ENCODE measurements at places on chromosomes 2 and 18. TPM values are rescaled to one million over a fixed set of nuclear protein-coding genes. Genes with fewer than 3 reads are reported as not detected.

- H3K36me3 ChIP-seq = no peaks in the 10 kb centered on the region
- H3K27me3 ChIP-seq = peaks cover 2% of the 10 kb centered on the region
- H3K27ac ChIP-seq = no peak overlapping the region
- H3K4me3 ChIP-seq = no peak overlapping the region
- H3K4me1 ChIP-seq = no peaks in the 10 kb centered on the region
Observed at GRCh38 chr2:65489269-65489668, 56.9 kb upstream of the SPRED2 start.

Gene PAX3
- total RNA-seq = not detected

Gene ALPG
- total RNA-seq = not detected

GRCh38 chr2:150885236-150885635, 376.4 kb downstream of the RBM43 start:
- no peak for DNase-seq
- no peaks in the 10 kb centered on the region for H3K27me3 ChIP-seq
- H3K4me3 ChIP-seq = no peak overlapping the region
- H3K36me3 ChIP-seq = no peaks in the 10 kb centered on the region

- H3K27ac ChIP-seq = no peak overlapping the region
- H3K27me3 ChIP-seq = no peaks in the 10 kb centered on the region
- H3K36me3 ChIP-seq = no peaks in the 10 kb centered on the region
- no peak for DNase-seq
- no peak overlapping the region for H3K4me3 ChIP-seq
- H3K4me1 ChIP-seq = no peaks in the 10 kb centered on the region
Observed at GRCh38 chr2:192877159-192877558, 682.4 kb upstream of the TMEFF2 start.

- no peak overlapping the region for H3K4me3 ChIP-seq
- H3K36me3 ChIP-seq = peaks cover 4% of the 10 kb centered on the region
- no peaks in the 10 kb centered on the region for H3K4me1 ChIP-seq
- no peak overlapping the region for H3K27ac ChIP-seq
- H3K27me3 ChIP-seq = peaks cover 14% of the 10 kb centered on the region
- DNase-seq = no peak
Observed at GRCh38 chr2:168475636-168476035, 19.6 kb downstream of the CERS6 start.

GRCh38 chr2:159214325-159214865, 72.1 kb downstream of the WDSUB1 start:
- no peak overlapping the region for H3K4me3 ChIP-seq
- no peak for DNase-seq
- no peaks in the 10 kb centered on the region for H3K36me3 ChIP-seq
- no peak overlapping the region for H3K27ac ChIP-seq

DNA sequence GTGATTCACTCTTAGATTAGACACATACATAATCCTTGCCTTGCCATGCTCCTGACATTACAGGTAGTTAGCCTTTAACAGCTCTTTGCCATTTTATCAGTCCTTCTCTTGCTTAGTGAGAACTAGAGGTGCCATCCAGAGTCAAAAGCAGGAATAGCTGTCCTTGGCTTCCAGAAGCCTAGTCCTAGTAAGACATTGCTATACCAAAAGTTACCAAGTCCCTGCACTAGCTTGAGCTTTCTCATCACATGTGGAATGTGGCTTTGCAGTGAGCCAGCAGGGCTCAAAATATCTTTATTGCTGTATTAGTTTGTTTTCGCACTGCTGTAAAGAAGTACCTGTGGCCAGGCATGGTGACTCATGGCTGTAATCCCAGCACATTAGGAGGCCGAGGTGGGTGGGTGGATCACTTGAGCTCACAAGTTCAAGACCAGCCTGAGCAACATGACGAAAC, 104.7 kb upstream of the NOSTRIN start:
- H3K4me1 ChIP-seq = no peaks in the 10 kb centered on the region
- no peaks in the 10 kb centered on the region for H3K27me3 ChIP-seq
- no peak overlapping the region for H3K27ac ChIP-seq
- no peak for DNase-seq

DNA sequence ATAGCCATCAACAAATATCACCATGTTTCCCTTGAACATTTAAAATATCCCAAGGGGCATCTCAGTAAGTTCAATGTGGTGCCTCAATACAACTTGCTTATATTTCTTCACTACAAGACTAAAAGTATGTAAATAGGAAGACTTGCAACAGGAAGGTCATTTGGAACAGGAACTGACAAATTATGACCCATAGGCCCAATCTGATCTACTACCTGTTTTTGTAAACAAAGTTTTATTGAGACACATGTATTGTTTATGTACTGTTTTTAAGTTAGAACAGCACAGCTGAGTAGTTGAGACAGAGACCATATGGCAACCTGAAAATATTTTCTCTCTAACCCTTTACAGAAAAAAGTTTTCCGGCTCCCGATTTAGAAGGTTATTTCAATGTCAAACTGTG, 154.8 kb upstream of the TFPI start:
- DNase-seq = no peak
- H3K27me3 ChIP-seq = no peaks in the 10 kb centered on the region
- H3K4me3 ChIP-seq = no peak overlapping the region
- H3K36me3 ChIP-seq = no peaks in the 10 kb centered on the region
- no peak overlapping the region for H3K27ac ChIP-seq
- no peaks in the 10 kb centered on the region for H3K4me1 ChIP-seq

Gene TUBB6
- total RNA-seq = 14.7 TPM

Gene ANKRD62
- not detected for total RNA-seq

GRCh38 chr2:193315428-193316091, 1120.8 kb upstream of the TMEFF2 start:
- H3K4me3 ChIP-seq = no peak overlapping the region
- H3K27ac ChIP-seq = no peak overlapping the region
- no peak for DNase-seq

Gene AKAIN1
- total RNA-seq = not detected

- no peak overlapping the region for H3K4me3 ChIP-seq
- H3K27ac ChIP-seq = no peak overlapping the region
- H3K4me1 ChIP-seq = peaks cover 12% of the 10 kb centered on the region
- no peaks in the 10 kb centered on the region for H3K36me3 ChIP-seq
- no peak for DNase-seq
Observed at GRCh38 chr2:208012449-208012848, 12.9 kb downstream of the PLEKHM3 start.

- no peaks in the 10 kb centered on the region for H3K4me1 ChIP-seq
- H3K27me3 ChIP-seq = peaks cover 5% of the 10 kb centered on the region
- no peak for DNase-seq
- H3K4me3 ChIP-seq = no peak overlapping the region
- H3K36me3 ChIP-seq = no peaks in the 10 kb centered on the region
- no peak overlapping the region for H3K27ac ChIP-seq
Observed at GRCh38 chr18:57410749-57411148, 24.4 kb upstream of the ONECUT2 start.

Gene UGT1A10
- not detected for total RNA-seq
